Inflammatory macrophage treated with lipopolysaccharide for 4 hours (primary cell): ENCODE measurements at places on chromosomes 7 and 10.
A peak's percentile ranks its signal among the peaks of the same experiment; 100 is the strongest.

DNA sequence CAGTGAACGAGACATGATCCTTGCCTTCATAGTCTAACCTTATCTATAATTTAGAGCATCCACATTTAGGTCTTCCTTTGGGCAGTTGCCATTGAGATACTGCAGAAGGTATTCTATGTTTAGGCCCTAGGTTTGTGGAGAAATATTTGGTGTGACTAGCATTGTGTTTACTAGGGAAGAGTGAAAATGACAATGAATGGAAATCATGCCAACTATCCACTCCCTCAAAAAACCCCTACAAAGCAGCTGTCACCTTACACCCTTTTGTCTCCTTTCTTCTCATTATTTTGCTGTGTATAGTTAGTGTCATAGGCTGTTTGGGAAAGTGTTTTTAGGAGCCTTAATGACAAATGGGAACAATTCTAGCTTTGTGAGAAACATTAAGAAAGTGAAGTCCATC lies 3.2 kb downstream of the CCNJ start:
- no peak for DNase-seq

- DNase-seq, result peak; percentile 81
Measured at GRCh38 chr10:33098951-33099663, 141.1 kb upstream of the ITGB1 start.

GRCh38 chr10:21511095-21511570 lies 14.3 kb downstream of the SKIDA1 start:
- no peak for DNase-seq

- no peak for DNase-seq
Measured at GRCh38 chr10:29710128-29710527, 75.4 kb upstream of the SVIL start.

DNA sequence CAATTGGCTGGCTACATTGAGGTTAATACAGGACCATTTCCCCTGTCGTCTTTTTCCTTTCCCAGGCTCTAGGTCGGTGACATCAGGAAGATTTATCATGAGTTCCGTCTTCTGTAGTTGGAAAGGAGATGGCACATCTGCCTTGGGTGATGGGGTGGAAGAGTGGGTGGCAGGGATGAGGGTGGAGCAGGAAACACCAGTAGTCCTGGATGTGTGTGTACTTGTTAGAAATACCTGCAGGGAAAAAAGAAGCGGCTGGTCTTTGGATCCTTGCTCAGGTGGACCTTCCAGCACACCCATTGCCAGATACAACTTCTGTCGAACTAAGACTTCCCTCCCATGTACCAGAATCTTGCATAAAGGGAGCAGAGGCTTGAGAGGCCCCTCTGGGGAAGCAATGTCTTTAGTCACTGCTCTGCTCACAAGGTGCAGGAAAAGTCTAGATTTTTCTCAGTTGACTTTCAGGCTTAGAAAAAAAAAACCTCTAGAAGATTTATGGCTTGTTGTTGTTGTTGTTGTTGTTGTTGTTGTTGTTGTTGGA lies 516.8 kb upstream of the GALNT17 start:
- DNase-seq, result no peak

- no peak for DNase-seq
Measured at GRCh38 chr10:132482090-132482800, 55.3 kb upstream of the INPP5A start.

- no peak for DNase-seq
Measured at GRCh38 chr10:125299461-125299860, 139.1 kb upstream of the CTBP2 start.

GRCh38 chr7:28711114-28711513 lies 247.0 kb downstream of the TRIL start:
- no peak for DNase-seq

- no peak for DNase-seq
Measured at GRCh38 chr10:28909875-28910274, 232.6 kb downstream of the BAMBI start.

DNA sequence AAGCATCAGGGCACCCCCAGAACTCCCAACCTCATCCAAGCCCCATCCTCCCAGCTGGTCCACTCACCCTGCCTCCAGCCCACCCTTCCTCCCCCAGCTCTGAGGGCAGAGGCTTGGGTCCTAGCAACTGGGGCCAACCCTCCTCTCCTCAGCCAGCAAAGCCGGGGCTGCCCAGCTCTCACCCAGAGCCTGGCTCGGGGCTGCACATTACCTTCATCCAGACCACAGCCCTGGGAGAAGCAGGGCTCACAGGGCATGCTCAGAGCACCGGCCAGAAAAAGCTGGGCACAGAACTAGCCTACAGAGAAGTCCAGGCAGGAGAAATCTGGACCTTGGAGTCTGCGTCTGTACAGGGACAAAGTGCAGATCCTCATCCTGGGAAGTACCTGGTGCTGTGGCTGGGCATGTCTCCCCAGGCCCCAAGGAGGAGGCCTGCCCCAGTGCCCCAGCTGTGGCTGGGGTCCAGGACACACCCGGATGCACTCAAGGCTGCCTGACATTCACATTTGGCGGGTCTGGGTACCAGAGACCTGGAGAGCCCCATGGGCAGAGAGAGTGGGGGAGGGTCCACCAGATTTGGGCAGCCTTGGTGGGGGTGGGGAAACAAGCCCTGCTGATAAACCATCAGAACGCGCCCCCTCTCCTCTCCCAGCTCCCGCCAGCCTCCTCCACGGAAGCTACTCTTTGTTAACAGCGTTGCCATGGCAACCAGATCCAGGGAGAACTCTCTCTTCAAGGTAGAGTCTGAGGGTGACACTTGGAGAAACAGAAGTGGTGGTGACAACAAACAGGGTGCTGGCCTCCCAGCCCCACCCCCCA lies 5.1 kb downstream of the RASGEF1A start:
- DNase-seq, result no peak

DNA sequence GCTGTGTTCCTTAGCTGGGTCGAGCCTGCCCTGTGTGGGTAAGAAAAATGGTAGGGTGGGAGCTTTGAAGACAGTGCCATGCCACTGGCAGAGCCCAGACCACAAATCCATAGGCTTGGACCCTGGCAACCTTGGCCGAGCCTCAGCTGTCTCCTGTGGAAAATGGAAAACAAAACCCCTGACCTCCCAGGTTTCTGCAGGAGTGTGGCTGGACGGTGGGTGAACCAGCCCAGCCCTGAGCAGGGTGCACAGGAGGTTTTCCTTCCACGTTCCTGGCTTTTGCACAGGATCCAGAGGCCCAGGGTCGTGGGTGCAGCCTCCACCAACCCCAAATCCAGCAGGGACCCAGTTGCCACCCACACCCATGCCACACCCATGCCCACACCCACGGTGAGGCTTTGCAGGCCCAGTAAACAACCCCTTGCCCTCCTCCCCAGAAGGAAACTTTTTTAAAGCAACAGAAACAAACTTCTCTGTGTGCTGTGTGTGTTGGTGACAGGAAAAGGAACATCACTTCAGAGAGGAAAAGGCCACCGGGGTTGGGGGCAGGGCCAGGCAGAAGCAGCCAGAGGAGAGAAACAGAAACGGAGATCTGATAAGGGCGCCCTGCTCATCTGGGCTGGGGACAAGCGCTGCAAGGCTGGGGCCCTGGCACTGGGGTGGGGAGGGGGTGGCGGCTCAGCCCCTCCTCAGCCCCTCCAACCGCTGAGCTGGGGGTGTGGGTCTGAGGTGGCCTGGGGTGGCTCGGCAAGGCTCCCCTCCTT lies 20.7 kb upstream of the ZMIZ1 start:
- DNase-seq, result peak; percentile 78

DNA sequence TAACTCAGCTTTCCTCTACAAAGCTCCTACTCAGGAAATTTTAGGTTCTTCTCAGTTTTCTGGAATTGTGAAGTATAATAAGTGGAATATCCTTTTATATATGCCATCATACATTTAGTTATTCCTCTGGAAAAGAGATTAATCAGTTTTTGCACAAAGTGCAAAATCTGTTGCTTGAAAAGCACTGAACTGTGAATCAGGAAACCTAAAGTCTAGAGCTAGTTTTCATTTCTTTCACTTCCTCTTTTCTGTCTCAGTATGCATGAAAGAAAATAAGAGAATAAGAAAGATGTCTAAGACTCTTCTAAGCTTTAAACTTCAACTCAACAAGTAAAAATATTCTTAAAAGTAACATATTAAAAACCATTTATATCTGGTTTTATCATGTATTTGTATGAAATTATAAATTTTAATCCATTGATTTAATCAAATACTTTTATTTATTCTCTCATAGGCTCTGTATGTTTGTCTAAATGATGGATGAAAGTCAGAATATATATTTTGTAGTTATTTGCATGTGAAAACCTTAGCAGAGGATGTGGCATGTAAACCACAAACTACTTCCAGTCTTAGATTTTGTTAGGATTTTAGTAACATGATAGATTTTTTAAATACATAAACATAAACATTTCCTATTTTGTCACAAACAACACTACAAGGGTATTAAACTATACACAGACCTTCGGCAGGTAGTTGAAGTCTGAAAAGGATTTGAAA lies 1073.0 kb downstream of the XPNPEP1 start:
- no peak for DNase-seq

- no peak for DNase-seq
Measured at GRCh38 chr7:122199171-122199570, 55.1 kb upstream of the AASS start.

DNA sequence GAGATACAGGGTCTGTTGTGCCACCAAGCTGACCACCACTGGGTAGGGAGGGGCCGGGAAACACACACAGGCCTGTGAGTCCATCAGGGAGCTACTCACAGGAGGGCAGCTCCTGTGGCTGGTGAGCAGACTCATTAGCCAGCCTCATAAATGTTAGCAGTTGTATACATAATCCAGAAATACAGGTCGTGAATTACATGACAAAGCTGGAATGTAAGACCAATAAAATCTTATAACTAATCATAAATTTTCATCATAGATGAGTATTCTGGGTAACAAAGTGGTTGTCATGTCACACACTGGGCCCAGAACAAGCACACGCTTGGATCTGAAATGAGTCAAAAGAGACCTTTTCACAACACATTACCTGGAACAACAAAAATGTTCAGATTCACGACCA lies 642.6 kb upstream of the AUTS2 start:
- DNase-seq, result no peak
